ENCODE measurements at places on chromosomes 5 and 9. TPM values are rescaled to one million over a fixed set of nuclear protein-coding genes. Genes with fewer than 3 reads are reported as not detected.

The EFCAB9 gene
- not detected for total RNA-seq

DNA sequence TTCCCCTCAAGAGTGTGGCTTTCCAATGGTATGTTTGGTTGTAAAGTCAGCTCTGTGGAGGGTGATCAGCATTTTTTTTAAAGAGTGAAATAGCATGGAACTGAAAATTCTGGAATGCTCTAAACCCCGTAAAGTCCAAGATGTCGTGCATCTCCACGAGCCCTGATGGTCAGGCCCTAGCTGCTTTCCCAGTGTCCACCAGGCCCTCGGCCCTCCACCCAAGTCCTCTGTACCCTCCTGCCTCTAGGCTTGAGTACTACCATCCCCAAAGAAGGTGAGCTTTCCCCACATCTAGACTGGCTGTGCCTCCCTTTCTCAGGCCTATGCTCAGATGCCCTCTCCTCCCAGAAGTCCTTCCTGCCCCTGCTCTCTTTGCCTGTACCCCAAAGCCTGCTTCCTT lies 280.3 kb downstream of the GADD45G start:
- DNase-seq, result no peak

DNA sequence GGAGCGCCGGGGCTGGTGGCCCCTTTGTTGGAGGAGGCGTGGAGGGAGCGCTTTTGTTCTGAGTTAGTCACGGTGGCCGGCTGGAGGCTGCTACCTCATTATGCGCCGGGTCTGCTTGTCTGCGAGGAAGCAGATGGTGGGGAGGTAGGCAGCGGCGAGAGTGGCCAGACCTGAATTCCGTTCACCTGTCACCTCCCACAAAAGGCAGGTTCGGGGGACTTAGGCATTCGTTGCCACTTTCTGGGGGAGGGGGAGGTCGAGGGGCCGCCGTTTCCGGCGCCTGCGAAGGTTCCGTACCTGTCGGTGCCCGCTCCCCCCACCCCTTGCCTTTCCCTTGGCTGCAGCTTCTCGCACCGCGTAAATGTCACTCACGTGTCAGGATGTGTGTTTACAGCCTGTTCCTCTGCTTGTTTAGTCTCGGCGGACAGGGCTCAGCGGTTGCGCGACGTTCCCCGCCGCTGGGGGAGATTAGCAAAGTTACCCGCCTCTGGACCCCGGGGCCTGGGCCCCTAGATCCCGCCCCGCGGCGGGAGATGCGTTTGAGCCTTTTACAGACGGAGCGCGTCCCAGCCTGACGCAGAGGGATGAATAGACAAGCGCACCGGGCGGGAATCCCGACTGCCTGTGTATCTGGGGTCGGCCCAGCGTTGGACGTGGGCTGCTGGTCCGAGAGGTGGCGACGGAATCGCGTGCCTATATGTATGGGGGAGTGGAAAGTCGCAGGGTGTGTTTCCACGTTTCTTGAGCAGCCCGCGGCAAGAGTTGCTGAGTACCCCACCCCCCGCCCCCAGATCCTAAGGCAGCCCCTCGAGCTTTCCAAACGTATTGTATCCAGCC lies 2.7 kb upstream of the LHX2 start:
- no peak for DNase-seq

DNA sequence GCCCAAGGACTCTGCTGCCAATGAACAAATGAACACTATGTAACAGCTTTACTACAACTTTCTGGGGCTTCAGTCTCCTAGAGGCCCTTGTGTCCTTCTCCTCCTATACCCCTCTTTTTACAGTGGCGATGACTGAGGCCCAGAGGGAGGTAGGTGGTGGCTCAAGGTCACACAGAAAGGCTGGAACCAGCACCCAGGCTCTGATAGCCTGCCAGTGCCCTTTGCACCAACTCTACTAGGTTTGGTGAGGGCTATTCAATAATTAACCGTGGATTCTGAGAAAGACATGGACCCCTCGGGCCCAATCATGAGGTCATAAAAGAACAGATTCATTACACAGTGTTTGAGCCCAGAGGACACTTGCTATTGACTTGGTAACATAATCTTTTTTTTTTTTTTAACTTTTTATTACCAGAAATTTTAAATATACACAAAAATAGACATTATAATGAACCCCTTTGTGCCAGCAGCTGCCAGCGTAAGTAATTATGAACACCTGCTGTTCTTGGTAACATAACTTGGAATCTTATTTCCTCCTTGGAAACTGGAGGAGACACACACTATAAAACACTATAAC lies 6.1 kb upstream of the ALDH1B1 start:
- no peak for DNase-seq

Measured in H4 (cell line).